ENCODE measurements at places on chromosomes 12 and 14. TPM values are rescaled to one million over a fixed set of nuclear protein-coding genes. Genes with fewer than 3 reads are reported as not detected.

DNA sequence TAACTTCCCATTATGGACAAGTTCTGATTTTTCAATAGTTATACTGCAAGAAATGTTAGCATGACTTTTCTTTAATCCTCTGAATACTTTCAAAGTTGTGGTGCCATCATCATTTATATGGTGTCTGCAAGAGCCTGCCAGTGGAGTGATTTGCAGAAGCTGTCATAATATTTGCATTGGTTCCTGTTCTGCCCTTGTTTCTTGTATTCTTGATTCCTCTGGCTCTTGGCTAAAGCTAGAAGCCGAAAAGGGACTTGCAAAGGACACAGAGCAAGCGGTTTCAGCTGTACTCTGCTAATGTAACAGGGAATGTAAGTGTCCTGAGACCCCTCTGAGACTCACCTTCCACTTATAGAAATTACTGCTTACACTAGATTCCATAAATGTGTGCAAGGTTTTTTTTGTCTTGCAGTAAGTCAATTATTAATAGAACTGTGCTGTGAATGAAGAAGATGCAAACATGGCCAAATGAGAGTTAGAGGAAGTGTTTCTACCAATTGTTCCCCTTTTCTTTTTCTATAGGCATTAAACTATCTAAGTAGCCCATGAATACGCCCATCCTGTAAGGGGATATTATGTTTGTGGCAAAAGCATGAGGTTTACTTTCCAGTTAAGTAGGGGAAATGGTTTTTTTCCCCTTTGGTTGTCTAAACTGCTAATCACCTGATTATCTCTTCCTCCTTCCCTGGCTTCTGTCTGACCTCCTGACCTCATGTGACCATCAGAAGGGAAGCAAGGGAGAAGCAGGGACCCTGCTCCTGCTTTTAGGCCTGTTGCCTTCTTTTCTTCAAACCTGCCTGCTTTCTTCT lies 5.3 kb downstream of the DYRK4 start:
- DNase-seq = no peak
- peak overlapping the region; percentile 79 for H3K27ac ChIP-seq
- H3K4me3 ChIP-seq = peak overlapping the region; percentile 17
- H3K4me1 ChIP-seq = peaks cover 63% of the 10 kb centered on the region
- no peaks in the 10 kb centered on the region for H3K36me3 ChIP-seq
- H3K27me3 ChIP-seq = no peaks in the 10 kb centered on the region

DNA sequence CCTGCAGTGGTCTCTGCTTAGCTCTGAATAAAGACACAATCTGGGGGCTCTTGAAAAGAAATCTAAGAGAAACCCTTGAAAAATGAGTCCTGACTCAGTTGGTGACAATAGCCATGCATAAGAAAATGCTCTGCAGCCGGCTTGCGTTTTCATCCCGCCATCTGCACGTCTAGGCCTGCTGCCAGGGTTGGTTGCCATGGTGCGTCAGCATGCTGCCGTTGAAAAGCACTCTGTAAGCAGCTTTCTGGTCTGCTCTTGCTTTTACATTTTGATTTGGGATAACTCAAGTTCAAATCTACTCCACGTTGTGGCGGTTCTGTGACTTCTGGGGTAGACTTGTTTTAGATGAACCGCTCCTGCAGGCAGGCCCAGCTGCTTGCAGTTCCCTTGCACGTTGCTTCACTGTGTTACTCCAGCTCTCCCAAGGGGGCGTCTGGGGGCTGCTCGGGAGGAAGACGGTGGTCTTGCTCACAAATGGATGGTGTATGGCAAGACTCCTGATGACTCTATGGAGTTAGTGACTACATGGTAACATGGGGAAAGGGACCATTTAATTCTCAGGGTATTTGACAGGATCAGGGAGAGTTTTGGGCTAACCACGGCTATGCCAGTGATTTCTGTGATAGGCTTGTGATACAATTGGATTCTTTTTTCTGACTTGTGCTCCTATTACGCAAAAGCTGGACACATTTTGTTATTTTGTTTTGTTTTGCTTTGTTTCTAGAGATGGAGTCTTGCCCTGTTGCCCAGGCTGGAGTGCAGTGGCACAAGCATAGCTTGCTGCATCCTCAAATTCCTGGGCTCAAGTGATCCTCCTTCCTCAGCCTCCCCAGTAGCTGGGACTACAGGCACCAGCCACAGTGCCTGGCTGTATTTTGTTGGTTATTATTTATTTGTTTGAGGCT lies 15.8 kb downstream of the WNT5B start:
- H3K27me3 ChIP-seq = peaks cover 4% of the 10 kb centered on the region
- no peak overlapping the region for H3K4me3 ChIP-seq
- DNase-seq = no peak
- peaks cover under 1% of the 10 kb centered on the region for H3K36me3 ChIP-seq
- no peak overlapping the region for H3K27ac ChIP-seq

DNA sequence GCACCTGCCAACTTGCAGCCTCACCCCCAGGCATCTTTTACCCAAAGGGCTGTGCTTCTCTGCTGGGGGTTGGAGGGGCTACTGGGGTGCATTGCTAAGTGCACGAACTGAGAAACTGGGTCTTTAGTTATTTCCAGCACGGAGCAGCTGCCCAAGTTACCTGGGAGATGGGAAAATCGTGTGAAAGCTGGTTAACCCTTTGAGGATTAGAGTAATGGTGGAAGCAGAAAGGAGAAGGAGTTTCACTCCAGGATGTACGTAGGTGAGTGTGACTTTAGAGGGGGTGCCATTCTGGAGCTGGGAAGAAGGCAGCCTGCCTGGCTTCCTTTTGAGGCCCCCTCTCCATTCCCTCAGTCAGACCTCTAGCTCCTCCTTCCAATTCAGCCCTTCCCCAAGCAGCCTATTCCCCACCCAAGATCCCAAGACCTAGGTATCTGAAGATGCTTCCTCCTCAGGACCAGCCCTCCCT lies 1.0 kb upstream of the ADCY6 start:
- H3K27me3 ChIP-seq = peaks cover 8% of the 10 kb centered on the region
- no peak for DNase-seq
- H3K36me3 ChIP-seq = no peaks in the 10 kb centered on the region
- H3K4me1 ChIP-seq = peaks cover 21% of the 10 kb centered on the region

DNA sequence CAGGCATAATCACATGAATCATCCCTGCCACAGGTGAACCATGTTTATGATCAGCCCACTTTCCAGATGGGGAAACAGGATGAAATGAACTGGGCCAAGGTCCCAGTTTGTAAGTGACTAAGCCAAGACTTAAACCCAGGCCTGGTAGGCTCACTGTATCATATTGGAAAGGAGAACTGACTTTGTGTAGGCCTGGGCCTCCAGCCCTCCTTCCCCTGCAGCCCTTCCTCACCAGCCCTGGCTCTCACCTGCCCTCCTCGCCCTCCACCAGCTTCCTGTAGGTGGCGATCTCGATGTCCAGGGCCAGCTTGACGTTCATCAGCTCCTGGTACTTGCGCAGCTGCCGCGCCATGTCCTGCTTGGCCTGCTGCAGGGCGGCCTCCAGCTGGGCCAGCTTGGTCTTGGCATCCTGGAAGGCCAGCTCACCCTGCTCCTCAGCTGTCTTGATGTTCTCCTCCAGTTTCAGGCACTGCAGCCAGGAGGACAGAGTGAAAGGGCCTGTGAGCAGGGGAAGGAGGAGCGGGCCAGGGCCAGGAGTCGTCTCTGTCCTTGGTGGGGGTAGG lies 19.8 kb downstream of the KRT80 start:
- H3K4me3 ChIP-seq = no peak overlapping the region
- no peaks in the 10 kb centered on the region for H3K36me3 ChIP-seq
- peaks cover 25% of the 10 kb centered on the region for H3K4me1 ChIP-seq
- peak; percentile 53 for DNase-seq
- H3K27me3 ChIP-seq = peaks cover 9% of the 10 kb centered on the region

Gene PLEKHG7
- not detected for total RNA-seq

Gene ACOT4
- 0.44 TPM for total RNA-seq

Gene SDSL
- 1.3 TPM for total RNA-seq

GRCh38 chr12:116266631-116267349 lies 10.7 kb downstream of the MED13L start:
- no peaks in the 10 kb centered on the region for H3K27me3 ChIP-seq
- no peak overlapping the region for H3K4me3 ChIP-seq
- H3K4me1 ChIP-seq = peaks cover 13% of the 10 kb centered on the region
- no peak overlapping the region for H3K27ac ChIP-seq

DNA sequence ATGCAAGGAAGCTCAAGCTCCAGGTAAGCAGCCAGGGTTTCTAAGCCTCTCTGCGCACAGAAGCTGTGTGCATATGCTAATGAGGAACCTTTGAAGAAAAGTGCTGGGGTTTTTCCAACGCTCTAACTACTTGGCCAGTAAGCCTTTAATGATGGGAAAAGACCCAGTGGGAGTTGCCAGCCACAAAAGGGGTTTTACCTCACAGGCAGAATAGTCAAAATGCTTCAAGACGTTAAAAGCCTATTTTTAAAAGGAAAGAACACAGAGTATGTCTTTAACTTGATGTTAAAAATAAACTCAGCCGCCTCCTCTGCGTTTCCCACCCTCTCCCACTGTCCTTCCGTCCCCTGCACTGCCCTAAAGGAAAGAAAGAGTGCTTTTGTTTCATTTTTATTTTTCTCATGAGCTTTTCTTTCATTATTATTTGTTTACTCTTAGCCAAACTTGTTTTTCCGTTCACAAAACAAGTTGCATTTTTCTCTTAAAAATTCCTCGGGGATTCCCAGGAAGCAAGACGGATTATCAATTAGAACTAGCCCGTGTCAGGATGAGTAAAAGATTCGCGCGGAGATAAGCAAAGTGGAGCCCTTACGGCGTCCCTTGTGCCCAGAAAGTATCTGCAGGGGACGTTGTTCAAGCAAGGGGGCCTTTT lies 209.8 kb upstream of the NUDT4 start:
- DNase-seq = no peak
- no peak overlapping the region for H3K27ac ChIP-seq
- peaks cover 3% of the 10 kb centered on the region for H3K4me1 ChIP-seq

DNA sequence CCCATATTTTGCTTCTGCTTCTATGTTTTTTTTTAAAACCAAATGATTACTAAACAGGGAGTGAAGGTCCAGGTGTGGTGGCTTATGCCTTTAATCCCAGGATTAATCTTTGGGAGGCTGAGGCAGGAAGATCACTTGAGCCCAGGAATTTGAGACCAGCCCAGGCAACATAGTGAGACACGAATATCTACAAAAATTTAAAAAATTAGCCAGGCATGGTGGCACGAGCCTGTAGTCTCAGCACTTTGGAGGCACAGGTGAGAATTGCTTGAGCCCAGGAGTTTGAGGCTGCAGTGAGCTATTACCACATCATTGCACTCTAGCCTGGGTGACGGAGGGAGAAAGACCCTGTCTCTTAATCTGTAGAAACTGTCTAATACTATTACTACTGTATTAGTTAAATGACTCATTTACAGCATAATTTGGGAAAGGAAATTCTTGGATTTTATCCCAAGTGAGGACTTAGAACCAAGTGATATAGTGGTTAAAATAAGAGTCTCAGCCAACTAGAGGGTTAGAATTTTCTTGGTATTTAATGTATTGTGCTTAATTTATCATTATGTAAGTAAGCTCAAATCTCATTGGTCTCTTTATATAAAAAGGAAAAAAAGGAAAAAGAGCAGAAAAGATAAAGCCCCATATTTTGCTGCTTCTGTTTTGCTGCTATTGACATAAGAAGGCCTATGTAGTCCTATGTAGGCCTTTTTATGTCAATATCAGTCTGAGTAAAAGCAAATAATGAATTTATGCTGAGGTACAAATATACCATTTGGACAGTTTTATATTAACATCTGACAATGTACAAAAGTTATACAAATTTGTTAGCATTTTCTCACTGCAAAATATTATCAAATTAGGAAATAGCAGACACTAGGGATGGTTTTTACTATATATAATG lies 163.4 kb downstream of the RAD51B start:
- H3K36me3 ChIP-seq = no peaks in the 10 kb centered on the region
- DNase-seq = no peak
- no peak overlapping the region for H3K4me3 ChIP-seq
- no peak overlapping the region for H3K27ac ChIP-seq

Gene CHFR
- 74.1 TPM for total RNA-seq

DNA sequence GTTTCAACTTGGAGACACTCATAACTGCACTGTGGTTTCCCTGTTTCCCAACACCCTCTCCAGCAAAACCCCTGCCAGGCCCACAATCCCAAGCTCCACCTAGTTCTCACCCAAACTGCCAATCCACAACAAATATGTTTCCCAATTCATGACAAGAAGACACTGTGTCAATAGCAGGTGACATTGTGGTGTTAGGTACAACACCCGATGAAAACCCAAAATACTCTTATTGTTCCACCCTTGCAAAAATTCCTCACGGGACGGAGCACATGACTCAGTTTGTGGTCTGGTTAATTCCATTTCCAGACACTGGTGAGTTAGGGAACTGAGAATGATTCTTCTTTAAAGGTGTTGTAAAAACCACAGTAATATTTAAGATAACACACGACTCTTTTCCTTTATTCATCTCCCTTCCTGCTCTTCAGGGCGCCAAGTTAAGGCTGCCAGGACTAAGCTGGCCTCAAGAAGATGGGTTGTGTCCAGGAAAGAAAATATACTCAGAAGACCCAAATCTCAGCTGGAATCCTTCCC lies 735.5 kb downstream of the MED13L start:
- no peak overlapping the region for H3K27ac ChIP-seq
- no peak overlapping the region for H3K4me3 ChIP-seq
- no peaks in the 10 kb centered on the region for H3K4me1 ChIP-seq
- H3K27me3 ChIP-seq = peaks cover 1% of the 10 kb centered on the region

DNA sequence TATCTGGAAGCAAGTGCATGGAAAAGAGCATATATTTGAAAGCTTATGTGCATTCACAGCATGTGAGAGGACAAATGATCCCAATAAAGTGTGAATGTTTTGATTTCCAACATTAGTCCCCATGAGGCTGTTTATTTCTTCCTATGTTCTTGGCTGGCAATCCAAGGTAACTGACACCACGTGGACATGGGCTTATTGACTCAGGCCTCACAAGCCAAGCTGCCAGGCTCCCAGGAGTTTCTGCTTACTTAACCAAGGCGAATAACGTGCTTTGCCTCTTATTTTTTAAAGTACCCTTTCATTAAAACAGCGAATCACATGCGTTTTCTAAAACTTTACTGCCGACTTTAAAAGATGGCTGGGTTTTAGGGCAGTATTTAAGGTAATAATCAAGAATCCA lies 441.7 kb downstream of the FUT8 start:
- H3K27me3 ChIP-seq = no peaks in the 10 kb centered on the region
- H3K4me1 ChIP-seq = peaks cover 4% of the 10 kb centered on the region
- H3K4me3 ChIP-seq = no peak overlapping the region

GRCh38 chr14:94562941-94563883 lies 2.0 kb downstream of the SERPINA4 start:
- no peaks in the 10 kb centered on the region for H3K36me3 ChIP-seq
- no peak overlapping the region for H3K27ac ChIP-seq
- no peaks in the 10 kb centered on the region for H3K4me1 ChIP-seq
- DNase-seq = no peak
- H3K27me3 ChIP-seq = no peaks in the 10 kb centered on the region

DNA sequence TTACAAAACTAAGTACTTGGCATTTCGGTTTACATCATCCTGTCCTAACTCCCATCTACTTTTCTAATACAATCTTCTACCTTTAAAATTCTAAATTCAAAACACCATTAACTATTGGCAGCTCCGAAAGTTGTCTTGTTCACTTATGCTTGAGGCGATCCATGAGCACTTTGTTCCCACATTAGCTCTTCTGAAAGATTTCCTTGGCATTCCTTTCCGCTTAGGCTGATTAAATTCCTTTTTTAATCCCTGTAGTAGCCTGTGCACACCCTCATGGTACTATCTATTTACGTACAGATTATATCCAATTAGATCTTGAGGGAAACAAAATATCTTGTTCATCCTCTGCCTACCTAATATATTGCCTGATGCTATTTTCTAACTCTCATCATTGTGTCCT lies 480.7 kb downstream of the PRKD1 start:
- no peak for DNase-seq
- peaks cover 9% of the 10 kb centered on the region for H3K4me1 ChIP-seq
- no peaks in the 10 kb centered on the region for H3K27me3 ChIP-seq
- H3K27ac ChIP-seq = no peak overlapping the region
- no peak overlapping the region for H3K4me3 ChIP-seq

GRCh38 chr14:64506721-64507120 lies 2.2 kb downstream of the ZBTB1 start:
- peaks cover 10% of the 10 kb centered on the region for H3K36me3 ChIP-seq
- H3K27me3 ChIP-seq = peaks cover 15% of the 10 kb centered on the region
- DNase-seq = no peak
- H3K4me1 ChIP-seq = peaks cover 62% of the 10 kb centered on the region
- H3K4me3 ChIP-seq = peak overlapping the region; percentile 97

Data from endothelial cell (in vitro differentiated cells).